Uterine smooth muscle cell (primary cell): ENCODE measurements at places on chromosomes 11 and 22. TPM values are rescaled to one million over a fixed set of nuclear protein-coding genes. Genes with fewer than 3 reads are reported as not detected.

Gene AGBL2
- 0.66 and 1.00 TPM in 2 replicates for total RNA-seq

Gene MCHR1
- 0.50 and 0.55 TPM in 2 replicates for total RNA-seq

Gene BBOX1
- under 0.01 TPM in 1 of 2 replicates, not detected in the other for total RNA-seq

Gene SAA4
- total RNA-seq, result not detected in 2 replicates
